ENCODE measurements at places on chromosomes 4 and X.

DNA sequence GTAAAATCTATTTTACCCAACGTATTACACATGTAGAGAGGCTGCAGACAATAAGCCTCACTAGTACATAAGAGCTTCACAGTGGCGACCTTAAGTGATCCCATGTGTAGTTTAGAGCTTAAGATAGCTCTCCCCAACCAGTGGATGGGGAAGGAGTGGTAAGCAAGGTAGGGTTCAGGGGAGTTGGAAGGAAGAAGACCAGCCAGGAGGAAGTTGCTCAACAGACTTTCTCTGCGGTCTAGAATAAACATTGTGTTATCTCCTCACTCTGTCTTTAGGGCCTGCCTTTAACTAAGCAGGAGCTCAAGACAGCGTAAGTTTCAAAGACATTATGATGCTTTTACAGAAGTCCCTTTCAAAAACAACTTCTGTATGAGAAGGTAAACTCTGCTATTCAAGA is 16.8 kb downstream of the MEPE start:
- DNase-seq = no peak

GRCh38 chr4:138052806-138053632 is 189.1 kb downstream of the SLC7A11 start:
- no peak for DNase-seq

- DNase-seq = no peak
These were observed 72.4 kb downstream of the ANKRD50 start for GRCh38 chr4:124640022-124640730.

GRCh38 chr4:29581457-29581856 is 1138.7 kb upstream of the PCDH7 start:
- DNase-seq = no peak

- DNase-seq = no peak
These were observed 38.7 kb downstream of the SPATA4 start for GRCh38 chr4:176156656-176157055.

DNA sequence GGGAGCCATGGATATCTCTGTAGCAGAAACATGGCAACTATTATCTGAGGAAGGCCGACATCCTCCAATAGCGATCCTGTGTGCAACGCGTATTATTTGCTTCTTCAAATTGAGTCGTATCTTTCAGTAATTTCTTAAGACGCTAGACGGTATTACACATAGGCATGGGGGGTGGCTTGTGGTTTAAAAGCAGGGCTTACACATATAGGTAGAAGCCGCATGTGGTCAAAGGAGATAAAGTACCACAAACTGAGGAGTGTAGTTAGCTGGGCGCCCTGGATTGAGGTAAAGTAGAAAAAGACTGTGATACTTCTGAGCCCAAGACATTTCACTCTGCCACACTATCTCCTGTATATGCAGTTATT is 94.6 kb downstream of the SORBS2 start:
- no peak for DNase-seq

- DNase-seq = no peak
These were observed 39.1 kb downstream of the ANOS1 start for GRCh38 chrX:8692871-8693270.

GRCh38 chr4:155694100-155694785 is 27.6 kb downstream of the GUCY1A1 start:
- no peak for DNase-seq
